Aorta (tissue), 5 donors: ENCODE measurements at places on chromosomes 5 and 9.

DNA sequence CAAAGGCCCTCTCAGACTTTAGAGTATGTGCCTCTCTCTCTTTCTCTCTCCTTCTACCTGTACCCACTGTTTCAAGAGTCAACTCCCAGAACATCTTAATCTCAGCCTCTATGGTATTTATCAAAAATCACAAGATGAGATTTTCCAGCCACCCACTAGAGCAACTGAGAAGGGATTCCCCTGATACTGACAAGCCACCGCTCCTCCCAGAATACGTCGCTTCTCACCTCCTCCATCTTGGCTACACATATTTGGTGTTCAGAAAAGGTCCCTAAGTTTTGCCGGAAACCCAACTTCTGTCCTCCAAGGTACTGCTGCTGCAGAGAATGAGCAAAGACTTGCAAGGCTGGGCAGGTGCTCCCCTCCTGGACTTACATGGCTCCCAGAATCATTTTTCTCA, 6.1 kb downstream of the GARIN3 start:
- no peak for DNase-seq

GRCh38 chr9:134669399-134669955, 27.9 kb downstream of the COL5A1 start:
- no peak for DNase-seq

- DNase-seq: no peak
Measured at GRCh38 chr5:61910771-61911170, 395.2 kb upstream of the KIF2A start.

DNA sequence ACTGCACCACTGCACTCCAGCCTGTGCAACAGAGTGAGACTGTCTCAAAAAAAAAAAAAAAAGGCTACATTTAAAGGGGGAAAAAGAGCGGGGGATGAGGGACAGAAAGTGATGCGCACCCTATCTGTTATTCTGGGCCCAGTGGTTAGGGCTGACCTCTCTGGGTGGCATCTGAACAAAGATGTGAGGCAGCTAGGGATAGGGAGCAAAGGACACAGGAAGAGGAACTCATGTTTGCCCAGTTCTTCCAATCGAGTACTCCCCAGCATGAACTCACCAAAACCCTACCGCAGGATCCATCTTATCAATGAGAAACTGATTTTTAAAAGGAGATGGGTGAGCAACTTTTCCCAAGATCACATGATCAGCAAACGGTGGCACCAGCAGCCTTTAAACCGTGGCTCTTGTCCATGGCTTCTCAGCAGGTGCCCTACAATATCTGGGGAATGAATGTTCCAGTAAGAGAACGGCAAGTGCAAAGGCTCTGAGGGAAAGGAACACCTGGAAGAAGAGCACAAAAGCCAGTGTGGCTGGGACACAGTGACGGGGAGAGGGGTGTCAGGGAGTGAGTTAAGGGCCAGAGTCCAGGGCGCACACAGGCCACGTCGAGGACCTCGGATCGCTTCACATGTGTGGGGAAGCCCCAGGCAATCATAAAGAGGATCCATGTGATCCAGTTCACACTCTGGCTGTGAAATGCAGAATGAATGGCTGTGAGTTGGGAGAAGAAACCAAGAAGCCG, 22.0 kb downstream of the RAPGEF1 start:
- DNase-seq: no peak

DNA sequence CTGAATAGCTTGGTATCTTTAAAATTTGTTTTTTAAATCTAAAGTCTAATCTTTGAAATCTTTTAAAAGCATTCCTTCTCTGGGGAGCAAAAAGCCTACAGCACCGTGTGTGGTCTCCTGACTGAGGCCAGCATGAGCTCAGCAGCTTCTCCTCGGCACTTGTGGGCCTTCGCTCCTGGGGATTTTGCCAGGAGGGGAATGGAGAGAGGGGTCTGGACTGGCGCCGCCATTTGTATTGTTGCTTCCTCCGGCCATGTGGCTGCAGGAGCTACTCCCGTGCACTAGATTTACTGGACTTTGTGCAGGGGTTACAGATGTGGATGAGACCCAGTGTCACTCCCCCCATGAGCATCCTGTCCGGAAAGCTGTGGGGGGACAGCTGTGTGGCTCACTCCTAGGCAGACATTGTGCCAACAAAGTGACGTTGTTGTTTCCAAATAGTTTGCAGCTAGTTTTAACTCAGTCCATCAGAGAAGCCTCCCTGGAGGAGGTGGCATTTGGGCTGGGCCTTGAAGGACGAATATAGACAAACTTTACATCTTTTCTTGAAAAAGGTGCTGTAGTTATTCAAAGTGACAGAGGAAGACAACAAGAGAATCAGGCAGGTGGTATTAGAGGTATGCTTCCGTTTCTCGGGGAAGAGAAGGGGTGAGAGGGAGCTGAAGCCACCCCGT, 6.6 kb downstream of the OLFM1 start:
- no peak for DNase-seq

GRCh38 chr9:124180557-124180956, 77.2 kb upstream of the NEK6 start:
- DNase-seq: peak; percentile 59

- DNase-seq: no peak
Measured at GRCh38 chr9:115964710-115965347, 188.8 kb upstream of the PAPPA start.

DNA sequence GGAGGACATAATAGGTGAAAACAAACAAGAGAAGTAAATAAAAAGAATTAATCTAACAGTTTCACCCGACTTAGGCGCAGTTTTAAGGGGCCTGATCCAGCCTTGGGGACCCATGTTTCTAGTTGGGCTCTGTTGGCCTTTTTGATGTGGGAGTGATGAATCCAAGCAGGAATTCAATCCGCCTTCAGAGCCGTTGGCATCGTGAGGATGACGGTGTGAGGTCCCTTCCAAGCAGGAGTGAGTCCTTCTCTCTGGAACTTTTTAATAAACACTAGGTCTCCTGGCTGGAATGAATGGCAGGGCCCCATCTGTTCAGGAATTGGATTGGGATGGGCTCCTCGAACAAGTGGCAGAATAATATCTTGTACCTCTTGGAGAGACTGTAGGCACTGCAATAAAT, 22.3 kb upstream of the RHOBTB3 start:
- DNase-seq: no peak
